ENCODE measurements at places on chromosomes 5 and 9.

DNA sequence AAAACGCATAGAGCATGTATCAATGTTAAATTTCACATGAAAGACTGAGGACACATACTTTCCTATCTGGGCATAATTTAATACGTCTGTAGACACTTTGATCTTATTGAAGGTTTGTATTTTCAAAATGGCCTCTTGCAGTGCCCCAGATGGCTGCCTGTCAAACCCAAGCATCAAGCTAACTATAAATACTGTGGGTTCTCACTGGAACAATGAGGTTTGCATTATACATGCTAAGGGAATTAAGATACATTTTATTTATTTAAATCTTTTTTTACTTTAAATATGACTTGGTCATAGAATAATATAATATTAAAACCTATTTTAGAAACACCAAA lies 702.9 kb upstream of the GRAMD2B start:
- DNase-seq: no peak

- DNase-seq: no peak
Measured at GRCh38 chr9:18274693-18275092, 199.3 kb upstream of the ADAMTSL1 start.

DNA sequence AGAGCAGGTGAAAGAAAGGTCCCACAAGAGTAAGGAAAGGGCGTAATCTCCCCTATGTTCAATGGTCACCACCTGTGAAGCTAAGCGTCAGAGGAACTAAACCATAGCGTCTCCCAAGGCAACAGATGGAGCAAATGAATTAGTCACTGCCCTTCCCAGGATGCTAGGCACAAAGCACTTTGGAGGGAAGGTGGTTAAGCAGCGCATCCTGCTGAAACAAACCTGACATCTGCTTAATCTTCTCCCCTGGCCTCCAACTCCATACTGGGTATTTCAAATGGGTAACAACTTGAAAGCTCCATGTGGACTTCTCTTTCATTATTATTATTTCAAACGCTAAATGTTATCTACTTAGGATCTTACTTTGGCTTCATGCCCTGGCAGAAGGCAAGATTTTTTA lies 227.3 kb downstream of the MLLT3 start:
- DNase-seq: no peak

DNA sequence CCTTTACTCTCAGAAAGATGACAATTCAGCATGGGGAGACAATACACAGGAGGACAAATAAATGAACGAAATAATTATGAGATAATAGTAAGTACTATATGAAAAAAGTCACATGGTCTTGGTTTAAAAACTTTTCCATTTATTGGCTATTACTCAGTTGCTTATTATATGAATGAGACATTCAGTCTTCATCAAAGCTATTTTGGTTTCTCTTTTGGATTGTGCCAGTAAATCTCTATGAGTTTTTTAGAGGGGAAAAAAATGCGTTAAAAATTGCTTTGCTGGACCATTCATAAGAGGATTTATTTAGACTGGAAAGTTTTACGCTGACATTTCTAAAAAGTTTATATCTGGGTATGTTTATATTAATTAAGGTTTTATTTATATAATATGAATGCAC lies 137.7 kb downstream of the AOPEP start:
- DNase-seq: no peak

DNA sequence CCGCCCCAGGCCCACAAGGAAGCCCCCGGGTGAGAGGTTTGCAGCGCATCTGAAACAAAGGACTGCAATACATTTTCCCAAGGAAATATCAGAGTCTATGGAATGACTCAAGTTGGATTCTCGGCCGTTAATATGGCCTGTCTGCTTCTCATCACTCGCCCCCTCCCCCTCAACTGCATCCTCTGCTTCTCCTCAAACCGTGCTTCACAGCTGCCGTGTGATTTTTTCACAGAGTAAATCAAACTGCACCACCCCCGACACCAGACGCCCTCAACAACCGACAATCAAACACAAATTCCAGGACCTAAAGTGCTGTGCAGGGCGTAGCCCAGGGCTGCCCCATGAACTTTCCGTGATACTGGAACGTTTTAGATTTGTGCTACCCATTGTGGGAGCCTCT lies 176.9 kb downstream of the ROR2 start:
- DNase-seq: no peak

- no peak for DNase-seq
Measured at GRCh38 chr5:10875201-10875768, 114.3 kb upstream of the DAP start.

DNA sequence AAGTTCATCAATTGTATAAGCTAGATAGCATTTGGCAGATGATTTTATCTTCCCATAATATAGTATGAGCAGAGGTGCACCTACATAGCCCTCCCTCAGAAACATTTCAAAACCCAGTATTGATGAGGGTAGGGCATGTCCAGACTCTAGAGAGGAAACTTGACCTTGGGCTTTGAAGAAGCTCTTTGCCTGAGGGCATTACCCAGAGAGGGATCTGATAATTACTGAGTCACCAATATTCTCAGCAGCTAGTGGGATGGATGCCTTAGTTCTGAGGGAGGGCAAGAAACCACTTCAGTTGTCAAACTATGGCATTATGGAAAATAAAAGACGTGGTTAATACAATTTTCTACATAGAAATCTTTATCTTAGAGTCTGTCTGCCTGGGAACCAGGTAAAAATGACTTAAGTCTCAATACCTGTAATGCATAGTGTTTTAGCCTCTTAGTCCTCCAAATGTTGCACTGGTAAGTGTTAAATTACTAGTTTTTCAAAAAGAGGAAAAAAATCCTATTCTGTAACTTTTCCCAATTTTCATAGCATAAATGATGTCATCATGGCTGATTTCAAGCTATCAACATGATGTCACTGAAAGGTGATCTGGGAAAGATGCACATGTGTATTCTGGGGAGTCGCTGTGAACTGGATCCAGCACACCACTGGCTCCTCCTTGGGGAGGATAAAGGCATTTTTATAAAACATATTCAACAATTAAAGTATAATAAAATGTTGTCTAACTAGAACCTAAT lies 809.0 kb downstream of the KCTD16 start:
- no peak for DNase-seq

DNA sequence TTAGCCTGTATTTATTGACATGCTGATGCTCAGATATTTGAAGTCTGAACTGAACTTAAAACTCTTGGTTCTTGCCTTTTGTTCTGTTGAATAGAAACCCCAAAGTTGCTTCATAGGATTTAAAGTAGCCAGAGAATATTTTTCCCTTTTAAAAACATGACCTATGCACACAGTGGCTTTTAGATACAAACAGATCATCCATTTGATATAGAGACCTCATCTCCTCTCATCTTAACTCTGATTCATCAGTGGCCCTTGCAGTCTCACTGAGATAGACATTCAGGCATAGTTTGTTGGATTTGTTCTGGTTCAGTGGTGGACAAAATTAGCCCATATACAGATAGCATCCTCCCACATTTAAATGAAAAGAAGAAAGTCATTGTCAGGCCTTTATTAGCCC lies 43.5 kb upstream of the PJA2 start:
- DNase-seq: no peak

GRCh38 chr9:91813176-91813795 lies 136.7 kb downstream of the ROR2 start:
- no peak for DNase-seq

- DNase-seq: no peak
Measured at GRCh38 chr5:73673161-73673591, 47.2 kb downstream of the ARHGEF28 start.

GRCh38 chr5:132840896-132841295 lies 10.4 kb upstream of the SHROOM1 start:
- DNase-seq: no peak

Data from esophagus squamous epithelium (tissue), 5 donors.